ENCODE measurements at places on chromosomes 13 and 19.

GRCh38 chr19:35228177-35228930 lies at the start of gene FAM187B:
FAM187B (minus strand) TSS chr19:35228739; CDS start chr19:35228680, 59 bp downstream.
- DNase-seq: no peak

- DNase-seq: peak; percentile 12
Measured at GRCh38 chr13:31908696-31909411, 122.7 kb upstream of the FRY start.

GRCh38 chr13:46618694-46619254 lies 65.8 kb downstream of the LRCH1 start:
- no peak for DNase-seq

DNA sequence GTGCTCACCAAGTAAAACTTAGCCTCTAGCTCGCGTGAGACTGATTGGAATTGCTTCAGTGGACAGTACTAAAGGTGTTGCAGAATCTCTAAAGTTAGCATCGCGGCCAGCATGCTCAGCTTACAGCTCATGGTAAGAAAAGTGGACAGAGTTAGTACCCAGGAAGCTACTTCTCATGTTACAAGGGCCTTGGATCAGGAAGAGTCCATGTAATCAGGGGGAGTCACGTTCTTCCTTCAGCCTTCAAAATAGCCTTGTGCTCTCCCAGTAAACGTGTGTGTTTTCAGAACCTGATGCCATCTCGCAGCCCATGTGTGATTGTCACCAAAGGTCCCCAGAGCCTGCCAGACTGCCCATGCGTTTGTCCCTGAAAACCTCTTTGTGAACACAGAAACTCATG lies 195.8 kb upstream of the RNF113B start:
- DNase-seq: no peak

DNA sequence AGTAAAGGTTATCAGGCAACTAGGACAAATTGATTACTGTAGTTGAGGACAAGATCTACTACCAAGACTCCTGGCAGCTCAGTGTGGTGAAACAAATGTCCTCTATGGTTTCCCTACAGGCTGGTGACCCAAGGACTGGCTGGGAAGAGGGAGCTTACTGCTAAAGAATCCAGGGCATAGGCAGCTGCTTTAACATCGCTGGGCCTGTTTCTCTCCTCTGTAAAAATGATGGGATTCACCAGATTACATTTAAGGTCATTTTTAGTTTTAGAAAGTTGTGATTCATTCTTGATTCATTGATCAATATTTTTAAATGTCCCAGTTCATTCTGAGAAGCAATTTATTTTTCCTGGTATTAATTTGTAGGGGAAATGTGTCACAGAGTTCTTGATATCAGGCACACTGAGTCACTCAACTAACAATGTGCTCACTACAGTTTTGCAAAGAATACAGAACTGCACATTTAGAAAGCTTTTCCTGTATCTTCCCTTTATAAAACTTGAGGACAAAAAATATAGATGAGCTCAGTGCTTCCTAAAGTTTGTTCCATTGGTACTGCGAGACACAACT lies 19.6 kb upstream of the FAM124A start:
- no peak for DNase-seq

GRCh38 chr13:97884707-97885468 lies 68.6 kb upstream of the IPO5 start:
- DNase-seq: no peak

- DNase-seq: no peak
Measured at GRCh38 chr19:33419788-33420130, 46.2 kb downstream of the CEBPG start.

DNA sequence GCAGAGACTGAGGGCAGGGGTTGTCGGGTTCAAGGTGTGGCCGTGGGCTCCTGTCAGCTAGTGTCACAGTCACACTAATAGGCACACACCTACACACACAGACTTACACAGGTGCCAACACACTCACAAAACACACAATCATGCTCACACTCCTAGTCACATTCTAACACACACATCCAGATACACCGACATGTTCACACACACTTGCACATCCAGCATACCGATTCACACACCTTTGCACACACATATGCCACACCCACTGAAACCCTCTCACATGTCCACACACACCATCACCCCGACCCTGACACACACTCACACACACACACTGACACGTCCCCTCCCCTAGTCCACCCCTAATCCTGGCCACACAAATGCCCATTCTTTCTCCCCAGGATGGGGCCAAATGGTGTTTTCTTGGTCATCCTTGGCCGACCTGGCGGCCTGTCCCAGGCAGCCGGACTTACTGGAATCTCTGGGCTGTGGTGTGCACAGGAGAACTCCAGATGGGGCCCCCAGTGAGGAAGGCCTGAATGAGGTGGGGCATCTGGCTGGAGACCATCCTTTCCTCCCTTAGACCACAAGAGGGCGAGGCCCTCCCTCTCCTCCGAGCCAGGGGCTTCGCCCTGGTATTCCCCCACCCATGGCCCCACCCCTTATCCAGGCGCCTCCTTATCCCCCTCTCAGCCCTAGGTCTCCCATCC lies 19.1 kb upstream of the PNMA8B start:
- DNase-seq: no peak

- no peak for DNase-seq
Measured at GRCh38 chr19:2290441-2291184, 8.6 kb upstream of the PEAK3 start.

DNA sequence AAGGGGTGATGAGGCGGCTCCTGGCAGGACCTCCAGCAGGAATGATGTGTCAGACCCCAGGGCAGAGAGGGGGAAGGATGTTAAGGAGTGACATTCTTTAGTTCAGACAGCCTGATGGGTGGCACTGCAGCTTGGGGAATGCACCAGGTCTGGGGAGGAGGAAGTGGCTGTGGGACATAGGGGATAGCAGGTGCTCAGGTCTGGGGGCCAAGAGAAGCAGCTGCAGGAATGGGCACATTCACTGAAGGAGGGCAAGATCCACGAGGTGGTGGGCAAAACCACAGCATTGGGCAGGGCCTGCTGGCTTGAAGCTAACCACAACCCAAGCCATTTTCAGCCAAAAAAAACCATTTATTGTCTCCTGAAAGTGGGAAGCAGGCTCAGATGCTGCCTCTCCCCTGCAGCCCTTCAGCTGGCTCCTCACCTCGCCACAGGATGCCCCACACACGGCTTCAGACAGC lies 26.5 kb downstream of the COMP start:
- no peak for DNase-seq

DNA sequence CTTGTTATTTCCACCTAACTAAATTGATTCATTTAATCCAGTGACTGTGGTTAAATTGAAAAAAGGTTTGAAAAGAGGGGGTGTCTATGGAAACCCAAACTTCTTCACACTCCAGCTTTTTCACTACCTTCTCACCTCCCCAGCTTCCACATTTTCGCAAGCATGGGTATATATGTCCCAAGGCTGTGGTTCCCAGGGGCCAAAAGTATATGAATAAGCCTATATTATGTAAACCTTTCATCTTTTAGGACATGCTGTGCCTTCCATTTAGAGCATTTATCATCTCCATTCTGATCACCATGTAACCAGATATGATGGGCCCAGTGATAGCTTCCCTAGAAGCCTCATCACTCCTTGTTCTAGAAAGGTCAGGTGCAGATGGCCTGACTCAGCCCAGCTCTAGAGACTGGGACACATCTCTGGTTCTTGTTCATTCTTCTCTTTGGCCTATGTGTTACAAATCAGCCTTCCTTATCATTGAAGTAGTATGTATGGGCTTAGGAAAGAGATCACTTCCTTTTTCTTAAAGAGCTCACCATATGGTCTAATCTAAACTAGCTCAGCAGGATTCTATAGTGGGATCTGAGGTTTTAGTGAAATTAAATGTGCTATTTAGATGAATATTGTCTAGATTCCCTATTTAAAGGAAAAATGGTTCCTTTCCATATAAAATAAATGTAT lies 19.5 kb upstream of the ARL11 start:
- no peak for DNase-seq

DNA sequence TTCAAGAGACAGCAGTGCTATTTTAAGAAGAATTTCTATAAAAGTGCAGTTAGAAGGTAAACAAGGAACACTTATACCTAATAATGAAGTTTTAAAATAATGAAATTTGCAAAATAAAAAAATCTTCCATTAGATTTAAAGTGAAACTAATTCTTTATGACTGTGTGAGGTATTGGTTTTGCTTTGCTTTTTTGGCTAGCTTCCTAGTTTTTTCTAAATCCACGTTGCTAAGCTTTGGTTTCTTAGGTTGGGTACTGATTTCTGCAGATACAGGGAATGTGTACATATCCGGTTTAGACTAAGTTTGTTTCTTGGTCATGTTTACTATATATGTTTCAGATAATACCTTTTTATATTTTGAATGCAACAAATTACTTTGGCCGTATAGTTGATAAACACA lies 59.8 kb downstream of the SLC7A9 start:
- no peak for DNase-seq
